ENCODE measurements at places on chromosomes 7 and 10. TPM values are rescaled to one million over a fixed set of nuclear protein-coding genes. Genes with fewer than 3 reads are reported as not detected.

DNA sequence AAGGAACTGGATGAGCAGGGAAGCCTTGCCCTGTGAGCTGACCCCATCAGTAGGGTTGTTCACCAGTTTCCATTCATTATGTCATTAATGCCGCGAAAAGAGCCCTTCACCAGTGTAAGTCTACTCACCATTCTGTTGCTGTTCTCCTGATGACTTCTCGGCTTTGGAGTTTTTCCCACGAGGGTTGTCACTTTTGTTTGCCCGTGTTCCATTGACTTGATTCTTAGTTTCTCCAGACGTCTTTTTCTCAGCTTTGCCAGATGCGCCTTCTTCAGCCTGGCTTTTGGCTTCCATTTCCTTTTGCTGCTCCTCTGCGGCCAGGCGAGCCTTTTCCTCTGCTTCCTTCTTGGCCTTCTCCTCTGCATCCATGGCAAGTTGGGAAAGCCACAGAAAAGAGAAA, 128.8 kb downstream of the PPP1R17 start:
- H3K27me3 ChIP-seq = no peaks in the 10 kb centered on the region
- H3K4me3 ChIP-seq = no peak overlapping the region
- no peaks in the 10 kb centered on the region for H3K4me1 ChIP-seq

DNA sequence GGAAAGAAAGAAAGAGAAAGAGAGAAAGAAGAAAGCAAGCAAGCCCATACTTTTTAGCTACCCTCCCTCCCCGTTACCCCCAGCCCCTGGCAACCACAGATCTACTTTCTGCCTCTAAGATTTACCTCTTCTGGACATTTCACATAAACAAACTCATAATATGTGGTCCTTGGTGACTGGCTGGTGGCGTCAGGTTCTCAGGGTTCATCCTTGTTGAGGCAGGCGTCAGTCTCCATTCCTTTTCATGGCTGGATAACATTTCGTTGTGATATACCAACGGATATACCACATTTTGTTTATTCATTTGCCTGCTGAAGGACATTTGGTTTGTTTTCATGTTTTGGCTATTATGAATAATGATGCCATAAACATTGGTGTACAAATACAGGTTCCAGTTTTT, 30.5 kb downstream of the CDH23 start:
- no peaks in the 10 kb centered on the region for H3K4me1 ChIP-seq
- H3K27me3 ChIP-seq = no peaks in the 10 kb centered on the region
- no peak overlapping the region for H3K4me3 ChIP-seq
- DNase-seq = no peak

SUN3 gene
- total RNA-seq = not detected

- H3K4me1 ChIP-seq = no peaks in the 10 kb centered on the region
- H3K36me3 ChIP-seq = no peaks in the 10 kb centered on the region
- H3K27ac ChIP-seq = no peak overlapping the region
- no peak for DNase-seq
- no peaks in the 10 kb centered on the region for H3K27me3 ChIP-seq
Observed at GRCh38 chr7:104650991-104651640, 322.7 kb downstream of the LHFPL3 start.

- no peak for DNase-seq
- no peaks in the 10 kb centered on the region for H3K27me3 ChIP-seq
- H3K4me3 ChIP-seq = no peak overlapping the region
- H3K27ac ChIP-seq = no peak overlapping the region
Observed at GRCh38 chr7:57177856-57178767, 45.9 kb upstream of the ZNF479 start.

HABP2 gene
- not detected for total RNA-seq

CPN1 gene
- not detected for total RNA-seq

BAZ1B gene
- total RNA-seq = 43.9 TPM

GRCh38 chr7:36613031-36613614, 111.2 kb downstream of the AOAH start:
- no peak overlapping the region for H3K4me3 ChIP-seq
- H3K4me1 ChIP-seq = no peaks in the 10 kb centered on the region
- H3K36me3 ChIP-seq = no peaks in the 10 kb centered on the region
- no peak overlapping the region for H3K27ac ChIP-seq
- H3K27me3 ChIP-seq = no peaks in the 10 kb centered on the region
- no peak for DNase-seq

- DNase-seq = no peak
- H3K27me3 ChIP-seq = no peaks in the 10 kb centered on the region
- no peak overlapping the region for H3K27ac ChIP-seq
- H3K4me3 ChIP-seq = no peak overlapping the region
- H3K4me1 ChIP-seq = no peaks in the 10 kb centered on the region
- no peaks in the 10 kb centered on the region for H3K36me3 ChIP-seq
Observed at GRCh38 chr7:116977172-116977571, 23.9 kb downstream of the ST7 start.

GRCh38 chr7:3455806-3456595, 154.9 kb downstream of the SDK1 start:
- no peaks in the 10 kb centered on the region for H3K4me1 ChIP-seq
- H3K27me3 ChIP-seq = no peaks in the 10 kb centered on the region
- no peaks in the 10 kb centered on the region for H3K36me3 ChIP-seq
- no peak overlapping the region for H3K4me3 ChIP-seq
- DNase-seq = no peak
- no peak overlapping the region for H3K27ac ChIP-seq

GRCh38 chr7:4361774-4362173, 320.3 kb upstream of the FOXK1 start:
- H3K36me3 ChIP-seq = no peaks in the 10 kb centered on the region
- no peak for DNase-seq
- no peaks in the 10 kb centered on the region for H3K27me3 ChIP-seq
- H3K4me3 ChIP-seq = no peak overlapping the region
- no peak overlapping the region for H3K27ac ChIP-seq

DNA sequence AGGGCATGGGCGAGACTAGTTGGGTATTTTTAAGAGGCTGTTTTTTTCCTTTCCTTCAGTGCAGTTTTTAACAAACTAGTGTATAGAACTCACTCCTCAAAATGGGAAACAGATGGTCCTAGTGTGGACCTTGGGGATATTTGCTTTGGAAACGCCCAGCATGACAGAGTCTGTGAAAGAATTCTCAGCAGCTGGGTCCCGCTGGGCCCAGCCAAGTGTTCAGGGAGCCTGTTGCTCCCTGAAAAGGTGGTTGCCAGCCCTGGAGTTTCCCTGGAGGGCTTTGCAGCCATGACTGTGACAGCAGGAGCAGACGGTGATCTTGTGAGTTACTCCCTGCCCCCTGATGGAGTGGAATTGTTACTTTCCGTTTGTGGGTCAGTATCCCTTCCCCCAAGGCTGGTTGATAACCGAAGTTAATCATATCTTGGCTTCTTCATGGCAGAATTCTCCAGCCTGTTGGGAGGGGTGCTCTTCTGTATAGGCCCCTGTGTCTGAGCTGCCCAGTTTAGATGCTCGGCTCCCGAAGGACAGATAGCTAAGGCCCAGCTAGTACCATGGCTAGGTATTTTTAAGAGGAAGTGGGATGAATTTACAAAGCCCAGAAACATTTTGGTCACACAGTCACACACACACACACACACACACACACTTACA, 278.6 kb upstream of the HABP2 start:
- H3K27ac ChIP-seq = peak overlapping the region; percentile 58
- peak; percentile 45 for DNase-seq
- no peak overlapping the region for H3K4me3 ChIP-seq

CPA1 gene
- total RNA-seq = 3.4 TPM

DNA sequence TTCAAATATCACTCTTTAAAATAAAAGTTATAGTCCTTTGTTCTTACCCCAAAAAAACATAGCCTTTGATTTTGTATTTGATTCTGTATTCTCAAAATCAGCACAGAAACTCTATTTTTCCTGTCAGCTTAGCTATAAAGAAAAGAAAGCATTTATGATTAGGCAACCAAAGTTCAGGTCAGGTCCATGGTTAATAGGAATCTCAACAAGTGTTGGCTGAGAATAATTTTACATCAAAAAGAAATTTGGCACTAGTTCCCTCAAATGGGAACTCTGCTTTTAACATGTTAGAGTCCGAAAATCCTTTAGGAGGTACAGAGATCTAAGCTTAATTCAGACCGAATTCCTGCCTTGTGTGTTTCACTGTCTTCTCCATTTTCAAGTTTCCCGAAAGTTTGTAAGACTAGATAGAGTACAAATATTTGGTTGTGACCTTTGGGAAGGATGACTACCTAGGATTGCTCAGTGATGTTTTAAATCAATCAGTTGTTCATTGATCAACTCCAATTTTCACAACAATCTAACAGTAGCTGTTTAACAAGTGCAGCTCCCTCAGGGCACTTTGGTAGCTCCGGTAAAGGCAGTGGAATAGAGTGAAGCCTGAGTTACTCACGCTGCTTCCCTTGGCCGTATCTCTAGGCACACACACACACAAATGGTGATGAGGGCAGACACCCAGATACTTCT, 8.8 kb upstream of the ENO4 start:
- no peaks in the 10 kb centered on the region for H3K36me3 ChIP-seq
- no peak overlapping the region for H3K27ac ChIP-seq

DNA sequence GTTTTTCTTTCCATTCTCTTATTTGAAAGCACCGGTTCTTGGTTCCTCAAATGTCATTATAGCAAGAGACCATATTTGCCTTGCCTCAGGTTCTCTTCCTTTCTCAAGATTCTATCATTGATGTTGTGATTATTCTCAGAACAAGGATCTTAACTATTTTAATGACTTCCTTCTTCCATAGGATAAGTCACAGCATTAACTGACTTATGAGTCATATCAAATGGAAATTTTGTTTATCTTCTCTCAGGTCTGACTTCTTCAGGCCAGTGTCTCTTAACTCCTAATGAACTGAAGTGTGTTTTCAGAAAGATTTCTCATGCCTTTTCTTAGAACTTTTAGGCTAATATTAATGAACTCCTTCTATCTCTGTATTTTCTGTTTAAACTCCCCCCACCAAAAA, 794.6 kb upstream of the LRRN3 start:
- H3K27me3 ChIP-seq = no peaks in the 10 kb centered on the region
- no peaks in the 10 kb centered on the region for H3K36me3 ChIP-seq
- no peak overlapping the region for H3K4me3 ChIP-seq
- DNase-seq = no peak

UPK3BL2 gene
- total RNA-seq = 2.6 TPM

GRCh38 chr7:98927125-98927524, 48.8 kb downstream of the TRRAP start:
- H3K4me3 ChIP-seq = no peak overlapping the region
- H3K27me3 ChIP-seq = no peaks in the 10 kb centered on the region
- DNase-seq = no peak
- H3K36me3 ChIP-seq = peaks cover 99% of the 10 kb centered on the region
- H3K27ac ChIP-seq = no peak overlapping the region

- no peaks in the 10 kb centered on the region for H3K36me3 ChIP-seq
- H3K4me1 ChIP-seq = peaks cover 67% of the 10 kb centered on the region
- H3K4me3 ChIP-seq = no peak overlapping the region
Observed at GRCh38 chr7:112140600-112140999, 65.6 kb downstream of the DOCK4 start.

AQP1 gene
- total RNA-seq = 420 TPM

PTPN20 gene
- 16.5 TPM for total RNA-seq

- H3K27me3 ChIP-seq = no peaks in the 10 kb centered on the region
- peaks cover 4% of the 10 kb centered on the region for H3K4me1 ChIP-seq
- peaks cover 26% of the 10 kb centered on the region for H3K36me3 ChIP-seq
- no peak for DNase-seq
- no peak overlapping the region for H3K4me3 ChIP-seq
- H3K27ac ChIP-seq = no peak overlapping the region
Observed at GRCh38 chr10:129850316-129850715, 113.8 kb downstream of the EBF3 start.

DNA sequence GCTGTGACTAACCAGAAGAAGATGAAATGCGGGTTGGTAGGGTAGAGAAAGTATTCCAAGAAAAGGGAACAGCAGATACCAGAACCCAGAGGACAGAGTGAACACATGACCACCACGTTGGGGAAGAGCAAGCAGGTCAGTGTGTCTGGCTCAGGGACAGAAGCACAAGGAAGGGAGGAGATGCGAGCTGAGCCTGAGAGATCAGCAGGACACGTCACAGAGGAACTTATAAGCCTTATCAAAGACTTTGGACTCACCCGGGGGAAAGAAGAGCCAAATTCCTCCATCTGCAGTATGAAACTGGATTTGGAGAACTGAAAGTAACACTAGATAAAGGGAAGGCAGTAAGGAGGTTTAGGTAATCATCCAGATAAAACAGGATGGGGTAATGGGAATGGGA, 232.1 kb upstream of the NPVF start:
- no peak overlapping the region for H3K4me3 ChIP-seq
- no peaks in the 10 kb centered on the region for H3K27me3 ChIP-seq
- H3K36me3 ChIP-seq = no peaks in the 10 kb centered on the region
- H3K4me1 ChIP-seq = peaks cover 17% of the 10 kb centered on the region
- no peak overlapping the region for H3K27ac ChIP-seq

DNA sequence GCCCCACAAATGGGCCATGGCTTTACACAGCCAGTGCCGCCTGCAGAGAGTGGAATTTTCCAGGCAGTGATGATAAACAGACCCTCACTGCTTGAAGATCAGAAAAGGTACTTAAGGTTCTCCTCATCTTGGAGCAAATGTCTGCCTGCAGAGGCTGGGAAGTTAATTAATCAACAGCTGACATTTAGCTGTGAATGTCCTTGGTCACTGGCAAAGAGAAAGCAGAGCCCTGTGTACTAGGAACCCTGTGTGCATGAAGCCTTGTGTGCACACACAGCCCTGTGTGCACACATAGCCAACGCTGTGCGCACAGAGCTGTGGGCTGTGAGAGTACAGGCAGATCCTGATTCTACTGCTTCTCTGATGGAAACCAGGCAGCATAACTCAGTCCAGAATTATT, 291.6 kb upstream of the MKI67 start:
- no peak for DNase-seq
- no peaks in the 10 kb centered on the region for H3K36me3 ChIP-seq
- H3K4me1 ChIP-seq = no peaks in the 10 kb centered on the region
- no peak overlapping the region for H3K27ac ChIP-seq

RBP3 gene
- total RNA-seq = not detected

GRCh38 chr7:50533866-50534265, 31.3 kb downstream of the DDC start:
- H3K27me3 ChIP-seq = no peaks in the 10 kb centered on the region
- no peak overlapping the region for H3K27ac ChIP-seq
- DNase-seq = no peak
- no peaks in the 10 kb centered on the region for H3K4me1 ChIP-seq

- no peaks in the 10 kb centered on the region for H3K27me3 ChIP-seq
- no peaks in the 10 kb centered on the region for H3K4me1 ChIP-seq
- no peak overlapping the region for H3K27ac ChIP-seq
- no peak overlapping the region for H3K4me3 ChIP-seq
Observed at GRCh38 chr10:93293999-93294398, 188.1 kb downstream of the MYOF start.

DNA sequence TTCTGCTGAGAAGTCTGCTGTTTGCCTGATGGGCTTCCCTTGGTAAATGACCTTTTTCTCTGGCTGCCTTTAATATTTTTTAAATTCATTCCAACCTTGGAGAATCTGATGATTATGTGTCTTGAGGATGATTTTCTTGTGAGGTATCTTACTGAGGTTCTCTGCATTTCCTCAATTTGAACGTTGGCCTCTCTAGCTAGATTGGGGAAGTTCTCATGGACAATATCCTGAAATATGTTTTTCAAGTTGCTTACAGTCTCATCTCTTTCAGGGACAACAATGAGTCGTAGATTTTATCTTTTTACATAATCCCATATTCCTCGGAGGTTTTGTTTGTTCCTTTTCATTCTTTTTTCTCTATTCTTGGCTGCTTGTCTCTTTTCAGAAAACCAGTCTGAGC, 208.4 kb downstream of the KIF20B start:
- H3K4me3 ChIP-seq = no peak overlapping the region
- DNase-seq = no peak
- no peaks in the 10 kb centered on the region for H3K4me1 ChIP-seq
- no peaks in the 10 kb centered on the region for H3K27me3 ChIP-seq
- no peaks in the 10 kb centered on the region for H3K36me3 ChIP-seq
- no peak overlapping the region for H3K27ac ChIP-seq

CPA2 gene
- total RNA-seq = 1.1 TPM

Data from heart left ventricle (tissue), 16 donors.